ENCODE measurements at places on chromosomes 13 and 19.

DNA sequence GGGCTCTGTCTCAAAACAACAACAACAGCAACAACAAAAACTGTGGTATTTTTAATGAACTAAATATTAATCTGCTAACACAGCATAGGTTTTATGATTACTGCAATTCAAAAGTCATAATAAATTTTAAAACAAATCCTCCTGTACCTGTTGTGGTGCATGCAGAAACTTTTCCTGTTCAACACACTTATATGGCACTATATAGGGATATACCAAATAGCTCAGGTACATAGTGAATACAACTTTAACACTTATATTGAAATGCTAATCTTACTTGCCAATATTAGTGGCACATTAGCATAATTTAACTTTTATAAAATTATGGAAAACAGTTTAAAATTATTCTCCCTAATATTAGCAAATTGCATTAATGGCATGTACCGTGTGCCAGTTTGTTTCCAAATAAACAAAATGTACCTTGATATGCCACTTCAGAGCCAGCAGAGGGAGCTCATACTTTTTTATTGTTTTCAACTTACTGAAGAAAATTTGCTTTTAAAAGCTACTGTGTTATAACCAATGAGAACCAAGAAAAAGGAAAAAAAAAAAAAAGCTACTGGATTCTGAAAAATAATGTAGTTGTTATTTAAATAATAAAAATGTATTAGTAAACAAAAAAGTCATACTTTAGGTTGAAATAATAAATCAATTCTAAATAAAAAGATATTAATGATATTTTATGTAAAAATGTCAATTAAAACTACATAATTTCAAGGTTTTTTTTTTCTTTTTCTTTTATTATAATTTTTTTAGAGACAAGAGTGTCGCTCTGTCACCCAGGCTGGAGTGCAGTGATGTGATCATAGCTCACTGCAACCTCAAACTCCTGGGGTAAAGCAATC is 18.0 kb upstream of the RBM26 start:
- no peak for DNase-seq

DNA sequence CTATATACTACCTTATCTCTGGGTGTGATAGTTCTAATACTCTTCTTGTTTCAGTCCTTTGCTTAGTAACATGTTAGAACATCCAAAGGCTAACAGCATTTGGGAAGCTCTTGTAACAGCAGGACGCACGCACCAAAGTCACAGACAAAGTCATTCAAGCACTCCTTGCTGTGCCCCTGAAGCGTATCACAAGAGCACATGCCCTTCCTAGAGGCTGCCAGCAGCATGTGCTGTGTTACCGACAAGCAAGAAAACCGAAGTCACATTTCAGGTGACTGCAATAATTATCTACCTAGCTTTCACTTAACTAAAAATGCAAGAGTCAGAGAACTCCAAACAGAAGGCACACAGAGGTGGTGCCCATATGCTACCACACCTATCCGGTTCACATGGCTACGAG is 194.1 kb downstream of the KLF12 start:
- DNase-seq: no peak

DNA sequence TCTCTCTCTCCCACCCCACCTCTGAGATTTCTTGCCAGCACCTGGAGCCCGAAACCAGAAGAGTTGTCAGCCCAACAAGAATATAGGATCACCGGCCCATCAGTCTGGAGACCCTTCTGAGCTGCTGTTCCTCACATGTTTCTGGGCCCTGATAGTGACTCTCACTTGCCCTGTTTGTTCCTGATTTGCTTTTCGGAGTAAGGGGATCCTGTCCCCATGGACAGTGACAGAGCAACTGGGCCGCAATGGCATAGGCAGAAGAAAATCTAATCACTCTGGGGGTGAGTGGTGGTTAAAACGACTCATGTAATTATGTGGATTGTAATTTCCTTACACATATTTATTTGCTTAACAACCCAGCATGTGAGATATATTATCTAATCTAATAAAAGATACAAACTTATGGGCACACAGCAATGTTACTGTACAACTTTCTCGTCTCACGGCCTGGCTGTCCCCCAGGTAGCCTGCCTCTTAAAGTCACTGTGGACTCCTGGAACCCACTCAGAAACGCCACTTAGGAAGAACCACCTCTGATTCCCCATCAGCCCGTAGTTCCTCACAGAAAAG is 663 bp upstream of the SMAD9 start:
- DNase-seq: no peak

GRCh38 chr19:51127755-51128154 is 3.0 kb downstream of the SIGLEC9 start:
- no peak for DNase-seq

DNA sequence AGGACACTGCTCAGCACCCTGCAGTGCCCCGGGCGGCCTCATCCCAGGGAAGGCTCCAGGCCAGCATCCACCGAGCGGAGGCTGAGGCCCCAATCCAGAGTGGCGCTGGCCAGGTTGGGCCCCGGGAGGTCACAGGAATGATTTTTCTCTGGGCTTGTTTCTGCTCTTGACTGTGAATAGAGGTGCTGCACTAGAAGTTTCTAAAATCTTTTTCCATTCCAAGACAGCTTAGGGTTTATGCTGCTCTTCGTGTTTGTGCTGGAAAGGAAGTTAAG is 15.1 kb downstream of the KDM4B start:
- no peak for DNase-seq

DNA sequence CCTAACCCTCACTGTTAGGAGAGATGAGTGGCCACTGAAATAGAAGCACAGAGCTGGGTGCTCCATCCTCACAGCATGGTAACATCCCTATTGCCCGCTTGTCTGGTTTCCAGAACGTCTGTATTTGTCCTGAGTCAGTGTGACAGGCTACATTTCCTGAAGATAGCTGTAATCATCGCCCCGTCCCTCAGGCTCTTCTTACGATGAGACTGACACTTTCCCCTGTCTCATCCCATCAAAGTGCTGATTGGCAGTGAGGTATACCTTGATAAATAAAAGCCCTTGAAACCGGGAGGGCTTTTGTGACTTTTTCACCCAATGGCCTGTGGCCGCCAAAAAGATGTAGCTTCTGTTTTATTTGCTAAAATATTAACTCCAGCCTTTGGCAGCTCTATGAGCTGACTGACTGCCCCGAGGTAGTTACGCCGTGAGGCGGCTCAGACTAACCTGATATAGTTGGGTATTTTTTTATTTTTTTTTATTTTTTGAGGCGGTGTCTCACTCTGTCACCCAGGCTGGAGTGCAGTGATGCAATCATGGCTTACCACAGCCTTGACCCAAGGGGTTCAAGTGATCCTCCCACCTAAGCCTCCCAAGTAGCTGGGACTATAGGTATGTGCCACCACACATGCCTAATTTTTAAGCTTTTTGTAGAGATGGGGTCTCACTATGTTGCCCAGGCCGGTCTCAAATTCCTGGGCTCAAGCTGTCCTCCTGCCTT is 5.7 kb upstream of the LRRC4B start:
- no peak for DNase-seq

DNA sequence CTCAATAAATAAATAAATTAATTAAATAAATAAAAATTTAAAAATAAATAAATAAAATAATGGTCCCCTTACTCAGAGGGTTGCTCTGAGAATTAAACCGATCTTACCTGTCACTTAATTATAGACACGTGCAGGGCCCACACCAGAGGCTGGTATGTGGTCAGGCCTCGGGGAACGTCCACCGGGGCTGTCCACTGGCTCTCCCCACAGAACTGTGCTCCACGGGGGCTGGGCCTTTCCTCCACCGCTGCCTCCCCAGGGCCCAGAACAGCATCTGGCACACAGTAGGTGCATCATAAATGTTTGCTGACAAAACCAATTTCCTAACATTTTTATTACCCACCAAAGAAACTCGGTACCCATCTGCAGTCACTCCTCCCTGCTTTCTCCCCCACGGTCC is 69.2 kb downstream of the CEBPG start:
- no peak for DNase-seq

DNA sequence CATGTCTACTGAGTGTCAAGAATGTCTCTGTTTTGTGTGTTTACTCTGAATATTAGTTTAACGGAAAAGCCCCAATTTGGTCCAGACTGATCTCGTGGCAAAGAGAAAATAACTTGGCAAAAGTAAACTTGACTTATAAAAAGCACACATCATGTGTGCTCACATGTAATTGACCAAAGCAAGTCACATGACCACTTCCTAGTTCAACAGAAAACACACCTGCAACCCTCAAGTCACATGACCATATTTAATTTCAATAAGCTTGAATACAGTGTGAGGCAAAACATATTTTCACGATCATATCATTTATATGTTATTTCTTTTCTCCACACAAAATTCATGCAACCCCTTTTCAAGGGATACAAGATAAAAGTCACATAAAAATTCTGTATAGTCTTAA is 662.4 kb downstream of the SLITRK1 start:
- no peak for DNase-seq

- DNase-seq: no peak
Observed at GRCh38 chr13:29956853-29957252, 106.4 kb upstream of the UBL3 start.

- no peak for DNase-seq
Observed at GRCh38 chr19:1225440-1226226, 12.2 kb downstream of the CBARP start.

DNA sequence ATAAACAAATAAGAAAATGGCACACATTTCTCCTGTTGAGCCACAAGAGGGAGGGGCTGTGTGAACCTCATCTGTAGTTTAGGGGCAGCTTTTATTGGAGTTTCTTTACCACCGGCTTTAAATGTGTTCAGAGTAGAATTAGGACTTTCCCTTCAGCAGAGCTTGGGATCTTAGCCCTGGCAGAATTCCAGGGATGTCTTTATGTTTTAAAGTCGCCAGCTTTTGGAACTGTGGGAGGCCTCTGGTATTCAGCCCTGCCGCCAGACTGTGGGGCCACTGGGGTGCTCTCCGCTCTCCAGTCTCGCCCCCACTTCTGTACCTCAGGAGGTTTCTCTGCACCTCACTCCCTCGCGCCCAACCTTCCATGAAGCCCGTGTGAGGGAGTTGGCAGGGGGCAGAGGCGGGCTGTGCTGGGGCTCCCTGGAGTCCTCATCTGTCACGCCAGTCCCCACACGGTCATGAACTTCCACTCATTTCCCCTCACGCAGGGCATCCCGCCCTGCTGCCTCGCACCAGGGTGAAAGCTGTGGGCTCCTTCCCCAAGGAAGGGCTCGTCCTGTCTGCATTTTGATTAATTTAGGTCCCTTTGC is 31.5 kb downstream of the CCDC8 start:
- DNase-seq: no peak

DNA sequence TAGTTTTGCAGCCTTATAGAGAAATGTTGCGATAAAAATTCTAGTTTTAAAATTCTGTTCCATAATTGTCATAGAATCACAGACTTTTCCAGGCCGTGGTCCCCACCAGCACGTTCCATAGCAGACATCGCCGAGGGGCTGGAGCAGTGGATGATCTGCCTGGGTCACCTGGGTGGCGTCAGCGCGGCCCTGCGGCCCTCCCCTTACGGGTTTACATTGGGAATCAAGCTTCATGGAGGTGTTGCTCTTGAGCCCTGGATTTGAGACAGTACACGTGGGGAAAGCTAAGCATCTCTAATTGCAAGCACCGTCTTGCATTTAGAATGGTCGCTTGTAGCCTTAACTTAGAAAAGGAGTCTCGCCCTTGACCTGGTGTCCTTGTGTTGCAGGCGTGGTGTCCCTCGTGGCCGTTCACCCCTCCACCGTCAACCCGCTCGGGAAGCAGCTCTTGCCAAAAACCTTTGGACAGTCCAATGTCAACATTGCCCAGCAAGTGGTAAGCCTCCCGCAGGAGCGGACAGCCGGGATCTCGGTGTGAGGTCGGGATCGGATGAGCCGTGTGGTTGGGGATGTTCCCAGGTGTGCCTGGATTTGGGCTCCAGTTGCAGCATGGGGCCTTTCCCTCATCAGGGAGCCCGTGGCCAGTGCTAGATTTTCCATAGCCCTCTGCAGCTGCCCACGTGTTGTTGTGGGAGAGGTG is 35.1 kb downstream of the ATP4B start:
- DNase-seq: no peak

- DNase-seq: no peak
Observed at GRCh38 chr13:18948664-18949488, 232.7 kb downstream of the TUBA3C start.

DNA sequence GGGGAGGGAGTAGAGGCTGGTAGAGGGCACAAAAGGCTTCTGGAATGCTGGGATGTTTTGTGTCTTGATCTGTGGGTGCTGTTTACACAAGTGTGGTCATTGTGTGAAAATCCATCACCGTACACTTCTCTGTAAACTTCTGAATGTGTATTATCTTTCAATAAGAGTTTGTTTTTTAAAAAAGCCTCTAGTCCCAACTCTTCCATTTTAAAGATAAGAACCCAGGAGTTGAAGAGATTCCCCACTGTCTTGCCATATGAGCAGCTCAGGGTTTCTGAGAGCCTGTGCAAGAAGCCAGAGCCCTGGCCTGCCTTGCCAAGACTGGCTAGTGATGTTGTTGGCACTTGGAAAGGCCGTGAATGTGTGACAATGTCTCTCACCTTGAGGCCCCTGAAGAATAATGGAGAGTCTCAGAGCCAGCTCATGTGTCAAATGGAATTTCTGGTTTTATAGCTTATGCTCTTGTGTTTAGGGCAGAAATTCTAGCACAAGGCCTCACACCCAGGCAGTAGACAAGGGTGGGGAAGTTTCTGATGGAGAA is 57.5 kb upstream of the NPAS1 start:
- no peak for DNase-seq

- no peak for DNase-seq
Observed at GRCh38 chr13:91909617-91910016, 511.2 kb downstream of the GPC5 start.

GRCh38 chr13:73223372-73223781 is 164.6 kb downstream of the KLF5 start:
- DNase-seq: no peak

- DNase-seq: no peak
Observed at GRCh38 chr19:782878-783668, 14.2 kb upstream of the PTBP1 start.

DNA sequence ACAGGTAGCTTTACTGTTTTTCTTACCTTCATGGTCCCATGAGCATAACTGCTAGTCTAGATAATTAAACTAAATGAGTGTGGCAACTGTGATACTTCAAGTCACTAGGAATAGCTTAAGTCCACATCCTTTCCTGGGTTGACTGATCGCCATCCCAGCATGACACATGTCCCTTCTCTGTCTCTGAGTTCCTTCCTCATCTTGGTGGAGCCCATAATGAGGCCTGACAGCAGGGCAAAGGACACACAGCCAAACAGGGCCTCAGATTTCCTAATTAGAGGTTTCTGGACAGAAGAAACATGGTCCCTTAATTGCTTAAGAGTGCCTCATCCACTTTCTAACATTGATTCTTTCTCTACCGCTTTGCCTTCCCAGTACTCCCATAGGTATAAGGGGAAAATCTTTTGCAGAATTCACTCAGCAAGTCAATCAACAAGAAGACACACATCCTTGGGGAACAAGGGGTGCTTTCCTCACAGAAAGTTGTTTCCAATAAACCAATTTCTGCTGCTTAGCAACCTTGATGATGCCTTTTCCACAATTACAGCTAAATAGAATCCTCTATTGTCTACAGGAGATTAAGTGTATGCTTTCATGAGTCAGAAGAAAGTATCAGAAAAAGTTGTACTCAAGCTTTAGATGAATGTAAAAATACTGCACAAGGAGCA is 208.3 kb upstream of the SERP2 start:
- DNase-seq: no peak

- no peak for DNase-seq
Observed at GRCh38 chr13:33797622-33798021, 20.3 kb upstream of the RFC3 start.

GRCh38 chr13:40692946-40693345 is 26.5 kb upstream of the FOXO1 start:
- DNase-seq: no peak
